ENCODE measurements at places on chromosomes 6 and 20. TPM values are rescaled to one million over a fixed set of nuclear protein-coding genes. Genes with fewer than 3 reads are reported as not detected.

Gene HLA-DQB2
- total RNA-seq: not detected

Gene OR2J3
- total RNA-seq: not detected

Gene TPX2
- 0.84 TPM for total RNA-seq

DNA sequence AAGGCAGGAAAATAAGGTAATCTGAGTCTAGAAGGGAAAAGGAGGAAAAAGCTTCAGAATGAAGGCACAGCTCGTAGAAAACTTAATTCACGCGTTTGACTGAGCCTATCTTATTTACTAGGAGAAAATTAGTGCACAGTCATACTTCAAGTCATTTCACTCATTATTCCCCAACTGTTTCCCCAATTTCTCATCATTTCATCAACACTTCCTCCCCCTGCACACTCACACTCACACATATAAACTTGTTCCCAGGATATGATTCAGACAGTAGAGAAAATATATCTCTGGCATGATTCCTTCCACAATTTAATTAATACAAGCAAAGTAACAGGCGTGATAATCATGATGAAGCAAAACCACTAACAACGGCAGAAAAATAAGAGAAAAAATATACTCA lies 94.5 kb upstream of the F13A1 start:
- no peak for DNase-seq

DNA sequence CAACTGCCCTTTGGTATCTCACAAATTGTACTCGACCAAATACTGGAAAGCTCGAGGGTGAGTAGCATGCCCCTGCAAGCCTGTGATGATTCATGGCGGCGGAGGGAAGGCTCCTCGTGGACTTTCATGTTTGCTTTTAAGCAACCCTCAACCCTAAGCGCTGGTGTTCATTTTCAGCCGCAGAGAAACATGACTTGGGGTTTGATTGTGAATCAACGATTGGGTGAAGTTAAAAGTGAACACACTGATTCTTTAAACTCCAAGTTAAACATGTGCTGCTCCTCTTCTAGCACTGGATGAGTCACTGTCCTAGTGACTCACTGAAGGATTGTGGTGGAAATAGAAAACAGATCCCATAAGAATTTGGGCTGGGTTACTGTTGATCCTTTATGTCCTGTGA lies 8.3 kb downstream of the CD109 start:
- no peak for DNase-seq

DNA sequence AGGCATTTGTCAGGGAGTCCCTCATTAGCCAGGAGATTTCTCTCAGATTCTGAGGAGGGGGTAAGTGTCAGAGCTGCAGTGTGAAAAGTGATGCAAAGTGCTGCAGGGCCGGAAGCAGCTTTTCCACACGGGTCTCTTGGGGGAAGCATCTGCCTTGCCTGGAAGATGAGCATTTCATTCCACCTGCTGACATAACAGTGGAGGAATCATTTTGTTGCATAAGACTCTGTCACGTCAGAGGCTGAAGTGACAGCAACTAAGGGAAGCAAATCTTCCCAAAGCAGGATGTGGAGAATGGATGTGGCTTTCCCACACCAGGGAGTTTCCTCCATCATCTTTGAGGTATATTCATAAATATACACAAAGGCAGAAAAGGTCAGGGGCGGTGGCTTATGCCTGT lies 22.8 kb downstream of the DCBLD1 start:
- no peak for DNase-seq

DNA sequence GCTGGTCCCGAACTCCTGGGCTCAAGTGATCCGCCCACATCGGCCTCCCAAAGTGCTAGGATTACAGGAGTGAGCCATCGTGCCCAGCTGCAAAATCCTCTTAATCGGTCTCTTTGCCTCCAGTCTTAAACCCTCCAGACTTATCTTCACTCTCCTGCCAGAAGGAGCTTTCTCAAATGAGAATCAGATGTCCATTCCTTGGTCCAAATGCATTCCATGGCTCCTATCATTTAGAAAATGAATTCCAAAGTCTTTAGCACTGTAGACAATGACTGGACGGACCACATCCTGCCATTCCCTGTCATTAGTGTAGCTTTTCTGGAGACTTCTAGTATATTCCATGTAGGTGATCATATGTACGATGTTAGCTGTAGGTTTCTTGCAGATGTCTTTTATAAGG lies 141.9 kb downstream of the ID4 start:
- no peak for DNase-seq

DNA sequence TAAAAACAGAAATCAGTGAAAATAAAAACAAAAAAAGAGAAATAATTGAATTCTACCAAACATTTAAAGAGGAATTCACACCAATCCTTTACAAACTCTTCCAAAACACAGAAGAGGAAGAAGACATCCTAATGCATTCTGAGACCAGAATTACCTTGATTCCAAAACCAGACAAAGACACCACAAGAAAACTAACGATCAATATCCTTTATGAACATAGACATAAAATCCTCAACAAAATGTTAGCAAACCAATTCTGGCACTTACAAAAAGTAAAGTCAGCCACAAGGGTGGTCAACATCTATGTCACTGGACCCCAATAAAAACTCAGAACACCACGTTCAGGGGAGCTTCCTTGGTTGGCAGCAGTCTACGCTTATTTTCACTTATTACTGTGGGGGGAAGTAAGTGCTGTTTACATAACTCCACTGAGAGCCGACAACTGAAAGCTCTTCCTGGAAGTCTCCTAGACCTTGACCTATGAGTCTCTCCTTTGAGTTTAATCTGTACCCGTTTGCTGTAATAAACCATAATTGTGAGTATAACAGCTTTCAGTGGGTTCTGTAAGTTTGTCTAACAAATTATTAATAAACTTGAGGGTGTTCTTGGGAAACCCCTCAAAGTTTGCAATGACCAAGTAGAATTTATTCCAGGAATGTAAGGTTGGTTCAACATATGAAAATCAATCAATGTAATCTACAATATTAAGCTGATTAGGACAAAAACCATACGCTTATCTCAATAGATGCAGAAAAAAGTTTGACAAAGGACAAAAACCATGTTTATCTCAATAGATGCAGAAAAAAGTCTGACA lies 24.5 kb downstream of the GZF1 start:
- no peak for DNase-seq

GRCh38 chr6:10373642-10374359 lies 41.1 kb downstream of the TFAP2A start:
- no peak for DNase-seq

DNA sequence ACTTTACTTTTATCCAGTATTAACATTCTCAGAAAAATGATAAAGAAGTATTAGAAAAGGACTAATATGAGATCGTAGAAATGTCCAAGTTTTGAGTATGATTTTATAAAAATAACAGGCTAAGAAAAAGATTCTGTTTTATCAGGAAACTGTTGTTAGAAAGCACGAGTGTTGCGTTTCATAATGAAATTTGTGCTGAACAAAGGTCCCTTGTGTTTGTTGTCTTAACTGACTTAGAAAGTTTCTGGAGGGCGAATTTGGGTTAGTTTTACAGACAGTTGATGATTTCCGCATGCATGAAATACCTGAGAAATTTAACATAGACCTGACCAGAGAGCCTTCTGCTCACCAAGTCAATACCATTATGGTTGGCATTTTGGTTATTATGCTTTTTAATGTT lies 136.0 kb downstream of the FNDC1 start:
- no peak for DNase-seq

DNA sequence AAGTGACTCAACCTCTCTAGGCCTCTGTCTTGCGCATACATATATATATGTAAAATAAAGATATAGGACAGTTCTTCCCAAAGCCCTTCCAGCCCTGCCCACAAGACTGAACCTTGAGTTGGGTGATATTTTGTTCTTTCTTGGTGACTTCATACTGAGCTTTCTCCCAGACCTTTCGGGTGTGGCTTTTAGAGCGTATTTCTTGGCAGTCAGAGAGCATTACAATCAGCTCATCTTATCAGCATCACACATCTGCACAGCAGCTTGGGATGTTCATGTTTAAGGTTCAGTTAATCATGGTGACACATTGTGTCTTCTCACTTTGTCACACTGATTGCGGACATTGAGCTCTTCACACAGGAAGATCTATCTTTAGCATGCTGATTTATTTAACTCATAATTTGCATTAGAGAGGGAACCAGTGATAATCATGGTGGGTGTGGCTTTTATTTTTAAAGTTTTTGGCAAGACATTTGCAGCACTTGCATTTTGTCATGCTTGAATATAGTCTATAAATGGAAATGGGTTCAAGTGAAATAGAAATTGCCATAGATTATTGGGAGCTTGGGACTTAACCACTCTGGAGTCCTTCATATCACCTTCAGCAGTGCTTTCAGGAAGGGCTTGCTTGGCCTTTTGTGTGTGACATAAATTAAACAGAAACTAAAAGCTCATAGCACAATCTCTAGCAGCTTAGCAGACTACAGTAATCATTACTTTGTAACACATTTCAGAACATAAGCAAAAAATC lies 8.3 kb downstream of the KIF3B start:
- no peak for DNase-seq

- DNase-seq: no peak
These were observed 621.8 kb downstream of the BCKDHB start for GRCh38 chr6:80728101-80728750.

DNA sequence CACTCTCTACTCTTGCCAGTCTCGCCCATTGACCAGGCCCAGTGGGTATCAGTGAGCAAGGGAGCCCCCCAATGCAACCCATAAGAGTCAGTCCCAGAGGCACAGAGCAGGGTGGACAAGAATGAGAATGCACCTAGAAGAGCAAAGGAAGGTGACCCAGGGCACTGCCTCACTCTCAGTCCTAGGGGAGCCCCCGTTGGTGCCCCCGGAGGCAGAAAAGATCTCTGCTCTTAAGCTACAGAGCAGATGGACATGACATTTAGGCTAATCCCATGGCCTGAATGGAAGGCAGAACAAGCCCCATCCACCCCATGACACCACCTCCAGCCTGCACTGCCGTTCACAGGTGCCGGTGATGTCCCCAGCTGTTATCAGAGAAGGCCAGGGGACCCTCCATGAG lies 50.7 kb upstream of the PLEKHG1 start:
- DNase-seq: no peak

DNA sequence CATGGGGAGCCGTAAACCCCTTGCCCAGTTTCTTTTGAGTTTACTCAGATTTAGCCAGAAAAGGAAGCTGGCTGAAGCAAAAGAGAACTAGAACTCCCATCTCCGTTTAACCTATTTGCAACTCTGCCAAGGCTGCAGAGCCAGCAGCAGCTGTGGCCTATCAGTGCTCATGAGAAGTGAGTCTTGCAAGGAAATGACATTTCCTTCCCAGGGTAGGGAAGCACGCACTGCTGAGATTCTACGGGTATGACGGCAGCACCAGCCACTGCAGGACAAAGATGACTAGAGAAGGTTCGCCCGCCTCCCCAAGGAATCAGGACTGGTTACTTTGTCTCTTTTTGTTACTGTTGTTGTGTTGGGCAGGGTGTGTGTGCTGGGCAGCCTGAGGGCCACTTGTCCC lies 47.6 kb downstream of the PPP1R3G start:
- DNase-seq: peak; percentile 28

GRCh38 chr6:38057994-38058393 lies 238.5 kb downstream of the ZFAND3 start:
- DNase-seq: no peak
